ENCODE measurements at places on chromosomes 4 and X. TPM values are rescaled to one million over a fixed set of nuclear protein-coding genes. Genes with fewer than 3 reads are reported as not detected.

- no peak for DNase-seq
Measured at GRCh38 chrX:39856472-39857121, 241.2 kb downstream of the BCOR start.

GRCh38 chr4:11483046-11483445, 54.4 kb upstream of the HS3ST1 start:
- DNase-seq = no peak

DNA sequence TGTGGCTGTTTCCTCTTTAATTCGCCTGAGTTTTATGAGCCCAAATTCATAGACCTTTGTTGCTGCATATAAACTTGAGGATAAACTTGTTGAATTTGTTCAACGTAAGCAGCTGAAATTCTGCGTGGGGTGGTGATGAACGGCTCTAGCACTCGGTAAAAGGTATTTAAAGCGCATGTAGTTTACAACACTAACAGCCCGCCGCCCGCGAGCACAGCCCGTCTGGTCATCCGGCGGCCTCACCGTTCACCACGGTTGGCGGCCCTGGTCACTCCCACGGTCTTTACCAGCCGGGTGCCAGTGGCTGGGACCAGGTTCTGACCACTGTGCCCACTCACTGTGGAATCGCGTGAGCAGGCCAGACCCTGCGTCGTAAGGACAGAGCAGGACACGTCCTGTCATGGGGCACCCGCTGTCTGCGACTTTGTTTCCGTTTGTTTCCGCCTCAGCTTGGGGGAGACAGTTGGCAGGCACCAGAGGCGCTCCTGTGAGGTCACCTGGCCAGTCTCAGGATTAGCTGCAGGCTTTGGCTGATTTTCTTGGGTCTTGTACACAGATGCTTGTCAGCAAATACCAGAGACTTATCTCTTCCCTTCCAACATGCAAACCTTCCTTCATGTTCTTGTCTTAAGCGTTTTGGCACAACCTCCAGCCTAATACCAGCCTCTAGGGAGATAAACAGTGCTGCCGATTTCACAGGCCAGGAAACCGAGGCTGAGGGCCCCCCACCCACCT, 36.8 kb upstream of the SPON2 start:
- DNase-seq = no peak

The CSAG3 gene
- not detected for total RNA-seq

The LNX1 gene
- total RNA-seq = not detected

The RAB39B gene
- 15.3 TPM for total RNA-seq
